ENCODE measurements at places on chromosomes 5 and 9.

- peak; percentile 3 for DNase-seq
Observed at GRCh38 chr9:69622676-69623075, 49.5 kb downstream of the APBA1 start.

DNA sequence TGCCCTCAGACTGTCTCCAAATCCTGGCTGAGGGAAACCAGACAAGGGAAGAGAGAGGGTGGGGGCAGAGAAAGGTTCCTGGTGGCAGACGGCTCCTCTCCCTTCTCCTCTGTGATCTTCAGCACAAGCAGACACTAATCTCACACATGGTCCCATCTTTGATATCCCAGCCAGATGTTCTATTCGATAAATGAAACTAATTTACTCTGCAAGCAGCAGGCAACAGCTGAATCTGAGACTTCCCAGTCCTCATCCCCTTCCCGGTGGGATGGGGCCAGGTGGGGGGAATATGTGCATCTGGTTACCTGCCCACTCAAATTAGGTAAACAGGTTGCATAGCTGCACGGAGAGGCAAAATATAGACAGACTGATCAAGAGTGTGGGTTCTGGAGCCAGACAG is 208.9 kb upstream of the PANK3 start:
- DNase-seq, result no peak

GRCh38 chr5:134594797-134595457 is 37.7 kb downstream of the SAR1B start:
- DNase-seq, result no peak

GRCh38 chr5:74342948-74343682 is 297.4 kb downstream of the ENC1 start:
- DNase-seq, result peak; percentile 78

GRCh38 chr9:109086221-109086620 is 33.5 kb downstream of the TMEM245 start:
- peak; percentile 64 for DNase-seq

GRCh38 chr9:74245866-74246497 is 251.2 kb upstream of the RORB start:
- DNase-seq, result no peak

DNA sequence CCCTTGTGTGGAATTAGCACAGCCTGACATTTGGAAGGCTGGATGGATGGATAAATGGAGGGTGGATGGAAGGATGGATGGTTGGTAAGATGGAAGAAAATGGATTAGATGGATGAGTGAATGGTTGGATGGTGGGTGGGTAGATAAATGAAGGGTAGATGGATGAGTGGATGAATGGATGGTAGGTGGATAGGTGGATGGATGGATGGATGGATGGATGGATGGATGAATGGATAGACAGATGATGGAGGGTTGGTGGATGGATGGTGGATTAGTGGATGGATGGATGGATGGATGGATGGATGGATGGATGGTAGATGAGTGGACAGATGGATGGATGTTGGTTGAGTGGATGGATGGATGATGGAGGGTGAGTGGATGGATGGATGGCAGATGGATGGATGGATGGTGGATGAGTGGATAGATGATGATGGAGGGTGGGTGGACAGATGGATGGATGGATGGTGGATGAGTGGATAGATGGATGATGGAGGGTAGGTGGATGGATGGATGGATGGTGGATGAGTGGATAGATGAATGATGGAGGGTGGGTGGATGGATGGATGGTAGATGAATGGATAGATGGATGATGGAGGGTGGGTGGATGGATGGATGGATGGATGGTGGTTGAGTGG is 175.6 kb upstream of the PPP1R26 start:
- no peak for DNase-seq

All from choroid plexus epithelial cell (primary cell).